ENCODE measurements at places on chromosomes 6 and 20. TPM values are rescaled to one million over a fixed set of nuclear protein-coding genes. Genes with fewer than 3 reads are reported as not detected.

MEI4 gene
- total RNA-seq: not detected

TMC2 gene
- not detected for total RNA-seq

PERP gene
- 6.5 TPM for total RNA-seq

NOTCH4 gene
- 0.16 TPM for total RNA-seq

USP49 gene
- 7.3 TPM for total RNA-seq

Measured in T-helper 2 cell treated with Interferon-gamma antibody and Interleukin-4, amounts not matched to agents 100 ng/mL and 5 ng/mL, for 36 hours (primary cell).